ENCODE measurements at places on chromosomes 3 and 15.

DNA sequence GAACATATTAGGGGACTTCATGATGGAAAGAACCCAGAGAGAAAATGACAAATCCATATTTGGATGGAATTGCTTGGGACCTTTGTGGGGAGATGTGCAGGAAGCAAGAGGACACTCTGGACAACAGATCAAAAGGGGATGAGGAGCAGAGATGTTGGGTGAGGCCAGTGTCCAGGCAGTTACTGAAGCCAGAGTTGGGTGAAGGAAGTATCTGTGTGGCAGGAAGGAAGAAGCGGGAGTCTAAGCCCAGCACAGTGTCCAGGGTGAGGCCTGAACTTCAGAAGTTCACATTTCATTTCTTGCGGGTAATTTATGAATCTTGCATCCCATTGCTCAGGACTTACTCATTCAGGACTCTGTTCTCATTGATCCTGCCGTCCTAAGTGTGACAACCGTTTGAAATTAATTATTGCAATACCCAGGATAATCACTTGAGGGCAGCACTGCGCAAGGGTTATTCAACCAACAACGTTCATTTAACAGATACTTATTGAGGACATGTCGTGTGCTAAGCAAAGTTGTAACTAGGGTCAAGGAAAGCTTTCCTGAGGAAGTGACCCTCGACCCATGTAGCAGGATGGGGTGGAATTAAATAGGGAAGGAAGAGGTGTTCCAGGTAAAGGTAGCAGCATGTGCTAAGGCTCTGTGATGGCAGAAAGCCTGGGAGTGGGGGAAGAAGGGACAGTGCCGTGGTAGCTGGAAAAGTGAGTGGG, 61.3 kb upstream of the CMTM8 start:
- no peak for DNase-seq

DNA sequence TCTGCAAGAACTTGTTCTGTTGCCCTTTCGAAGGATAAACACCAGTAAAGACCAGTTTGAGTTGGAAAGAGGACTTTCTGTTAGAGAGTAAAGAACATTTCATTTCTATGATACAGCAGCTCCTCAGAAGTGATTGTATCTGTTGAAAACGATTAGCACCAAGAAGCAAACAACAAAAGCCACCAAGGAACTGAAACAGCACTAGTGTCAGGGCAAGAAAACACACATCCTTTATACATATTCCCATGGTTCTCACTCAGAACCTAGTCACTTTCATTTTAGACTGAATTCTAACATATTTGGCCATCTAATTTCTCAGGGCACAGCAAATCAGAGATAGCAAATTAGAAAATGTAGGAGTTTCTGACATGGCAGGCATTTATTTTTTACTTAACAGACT, 116.1 kb downstream of the ATP1B3 start:
- no peak for DNase-seq

- DNase-seq = no peak
Measured at GRCh38 chr3:168977716-168978374, 685.7 kb downstream of the MECOM start.

- no peak for DNase-seq
Measured at GRCh38 chr3:133572158-133573053, 1.1 kb upstream of the CDV3 start.

GRCh38 chr3:136792556-136793330, 26.2 kb upstream of the SLC35G2 start:
- DNase-seq = no peak

DNA sequence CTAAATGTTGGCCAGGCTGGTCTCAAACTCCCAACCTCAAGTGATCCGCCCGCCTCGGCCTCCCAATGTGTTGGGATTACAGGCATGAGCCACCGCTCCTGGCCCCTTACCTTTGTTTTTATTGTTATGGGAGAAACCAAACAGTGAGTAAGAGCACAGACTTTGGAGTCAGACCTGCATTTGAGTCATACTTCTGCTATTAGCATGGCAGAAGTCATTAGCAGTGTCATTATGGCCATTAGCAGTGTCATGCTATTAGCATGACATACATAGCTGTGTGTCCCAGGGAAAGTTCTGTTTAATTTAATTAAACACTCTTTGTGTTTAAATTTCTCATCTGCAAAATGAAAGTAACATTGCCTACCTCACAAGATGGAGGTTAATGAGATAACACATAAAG, 54.8 kb downstream of the SQOR start:
- no peak for DNase-seq

GRCh38 chr15:65275728-65276126, 11.0 kb downstream of the PARP16 start:
- DNase-seq = no peak

- DNase-seq = no peak
Measured at GRCh38 chr3:50581459-50581842, 12.1 kb downstream of the HEMK1 start.

DNA sequence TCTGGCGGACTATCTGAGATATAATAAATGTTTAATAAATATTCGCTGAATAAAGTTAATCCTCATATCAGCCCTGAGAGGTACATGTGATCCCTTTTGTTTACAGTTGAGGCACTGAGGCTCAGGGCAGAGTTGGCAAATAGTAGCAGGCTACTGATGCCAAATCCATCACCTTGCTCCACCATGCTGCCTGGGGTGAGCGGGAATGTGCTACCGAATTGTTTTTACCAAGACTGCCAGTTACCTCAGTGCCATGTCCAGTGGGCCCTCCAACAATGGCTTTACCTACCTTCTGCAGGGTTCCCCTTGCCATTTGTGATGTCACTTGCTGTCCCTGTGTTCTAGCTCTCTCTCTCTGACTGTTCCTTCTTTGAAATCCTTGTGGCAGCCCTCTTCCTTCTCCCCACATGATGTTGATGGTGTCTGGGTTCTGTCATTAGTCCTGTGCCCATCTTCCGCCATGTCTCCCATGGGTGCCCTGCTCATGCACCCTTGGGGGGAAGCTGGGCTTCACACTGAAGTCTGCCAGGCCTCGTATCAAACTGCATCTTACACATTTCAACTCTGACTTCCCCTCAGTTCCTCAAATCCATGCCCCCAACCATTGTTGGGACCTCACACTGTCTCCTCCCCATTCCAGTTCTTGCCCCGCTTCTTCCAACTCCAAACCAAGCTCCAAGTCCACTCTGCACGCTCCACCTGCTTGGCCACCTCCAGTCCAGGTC, 35.4 kb downstream of the SLCO2A1 start:
- no peak for DNase-seq

Measured in activated T-helper 1 cell treated with anti-CD3 and anti-CD28 coated beads, Interleukin-2, amount 50 U/mL, for 16 hours (primary cell).